A549 treated with Hydrocortisone at 1 μM for 4 hours (cell line): ENCODE measurements at places on chromosomes 13 and 19. TPM values are rescaled to one million over a fixed set of nuclear protein-coding genes. Genes with fewer than 3 reads are reported as not detected.

Gene NLRP4
- total RNA-seq = not detected in 5 replicates

Gene ZNF497
- total RNA-seq = 0.92 to 1.5 TPM (median 1.1 TPM) in 5 replicates

Gene ZNF878
- not detected in 5 replicates for total RNA-seq

Gene TEAD2
- 13.2 to 19.7 TPM (median 16.8 TPM) in 5 replicates for total RNA-seq

Gene FCER2
- not detected in 5 replicates for total RNA-seq
